ENCODE measurements at places on chromosomes 3 and 15.

DNA sequence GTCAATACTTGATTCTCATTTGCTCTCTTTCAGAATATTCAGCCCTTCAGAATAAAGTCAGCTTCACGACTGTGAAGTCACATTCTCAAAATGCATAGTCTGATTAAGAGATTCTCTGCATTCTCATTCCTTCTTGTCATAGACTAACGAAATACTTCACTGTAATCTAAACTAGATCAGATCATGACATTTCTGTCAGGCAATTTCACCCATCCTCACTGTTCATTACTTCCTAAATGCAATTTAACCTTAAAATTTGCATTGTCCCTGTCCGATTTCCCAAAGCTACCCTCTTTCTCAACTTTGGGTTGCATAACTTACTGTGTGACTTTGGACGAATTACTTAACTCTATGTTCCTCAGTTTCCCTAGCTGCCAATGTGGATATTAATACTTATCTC lies 6.2 kb downstream of the RPL22L1 start:
- DNase-seq = no peak

- DNase-seq = no peak
These were observed 160.5 kb upstream of the ADAMTS9 start for GRCh38 chr3:64848127-64848800.

DNA sequence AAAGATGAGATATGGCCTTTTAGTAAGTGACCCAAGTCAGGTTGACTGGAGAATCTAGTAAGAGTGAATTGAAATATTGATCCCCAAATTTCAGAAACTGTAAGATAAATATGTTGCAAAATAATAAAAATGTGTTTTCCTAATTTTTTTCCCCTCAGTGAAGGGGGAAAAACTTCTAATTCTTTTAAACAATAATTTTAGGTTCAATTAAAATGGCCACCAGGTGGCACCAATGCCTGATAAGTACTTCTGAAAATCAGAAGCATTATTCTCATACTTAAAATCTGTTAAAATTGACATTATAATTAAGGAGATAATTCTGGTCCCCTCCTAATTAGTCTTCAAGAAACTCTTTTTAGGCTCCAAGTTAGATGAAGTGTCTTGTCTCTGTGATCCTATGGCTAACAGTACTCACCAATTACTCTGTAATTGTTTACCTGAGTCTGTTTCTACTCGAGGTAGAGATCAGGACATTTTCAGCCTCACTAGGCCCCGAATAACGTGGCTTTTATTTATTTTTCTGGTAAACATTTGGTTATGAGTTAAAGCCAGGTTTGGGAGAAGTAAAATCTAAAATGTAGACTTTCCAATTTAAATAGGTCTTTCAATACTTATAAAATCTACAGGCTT lies 52.6 kb downstream of the NMD3 start:
- DNase-seq = peak; percentile 19

- no peak for DNase-seq
These were observed 63.7 kb downstream of the DNAJB8 start for GRCh38 chr3:128402998-128403397.

DNA sequence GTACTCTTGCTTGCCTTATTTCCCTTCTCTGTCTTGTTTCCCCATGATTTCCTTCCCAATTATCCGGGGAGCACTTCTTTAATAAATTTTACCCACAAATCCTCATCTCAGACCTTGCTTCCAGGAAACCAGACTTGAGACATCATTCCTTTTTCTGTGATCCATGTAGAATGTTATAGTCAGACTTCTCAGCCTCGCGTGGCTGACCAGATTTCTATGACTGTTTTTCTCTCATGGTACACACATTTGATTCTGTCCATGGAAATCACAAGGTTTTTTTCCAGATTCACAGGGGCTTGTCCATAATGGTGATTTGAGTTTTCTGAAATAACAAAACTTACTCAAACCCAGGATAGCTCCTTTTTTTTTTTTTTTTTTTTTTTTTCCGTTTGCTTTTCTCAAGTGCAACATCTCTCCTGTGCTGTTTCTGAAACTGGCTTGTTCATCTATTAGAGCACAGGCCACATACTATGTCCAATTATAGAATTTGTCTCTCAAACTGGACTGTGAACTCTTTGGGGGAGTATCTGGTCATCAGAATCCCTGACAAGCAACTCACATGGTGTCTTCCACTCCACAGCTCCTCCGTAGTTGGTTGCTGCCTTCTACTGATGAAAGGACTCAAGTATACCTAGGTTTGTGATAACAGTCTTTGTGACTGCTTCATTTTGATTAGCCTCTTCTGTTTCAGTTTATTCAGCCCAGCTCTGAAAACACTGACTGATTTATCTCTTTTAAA lies 50.8 kb downstream of the RBMS3 start:
- no peak for DNase-seq

DNA sequence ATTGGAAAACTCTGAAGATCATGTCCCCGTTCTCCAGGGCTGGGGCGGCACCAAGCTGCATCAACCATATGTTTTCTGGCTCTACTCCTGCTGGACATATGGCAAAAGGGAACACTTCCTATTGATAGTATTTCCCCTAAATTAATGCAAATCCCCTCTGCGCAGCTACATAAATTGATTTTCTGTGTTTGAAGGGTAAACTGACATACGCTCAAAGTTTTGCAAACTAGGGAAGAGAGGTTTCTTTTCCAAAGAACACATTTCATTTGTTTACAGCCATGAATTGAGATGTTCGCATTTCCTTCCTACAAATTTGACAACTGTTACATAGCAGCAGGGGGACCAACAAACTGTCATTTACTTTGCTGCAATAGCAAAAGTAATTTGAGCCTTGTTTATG lies 35.9 kb downstream of the CTXND1 start:
- DNase-seq = no peak

GRCh38 chr3:52128118-52128683 lies 26.0 kb downstream of the POC1A start:
- DNase-seq = no peak

- DNase-seq = no peak
These were observed 123.5 kb upstream of the CRBN start for GRCh38 chr3:3302964-3303363.

DNA sequence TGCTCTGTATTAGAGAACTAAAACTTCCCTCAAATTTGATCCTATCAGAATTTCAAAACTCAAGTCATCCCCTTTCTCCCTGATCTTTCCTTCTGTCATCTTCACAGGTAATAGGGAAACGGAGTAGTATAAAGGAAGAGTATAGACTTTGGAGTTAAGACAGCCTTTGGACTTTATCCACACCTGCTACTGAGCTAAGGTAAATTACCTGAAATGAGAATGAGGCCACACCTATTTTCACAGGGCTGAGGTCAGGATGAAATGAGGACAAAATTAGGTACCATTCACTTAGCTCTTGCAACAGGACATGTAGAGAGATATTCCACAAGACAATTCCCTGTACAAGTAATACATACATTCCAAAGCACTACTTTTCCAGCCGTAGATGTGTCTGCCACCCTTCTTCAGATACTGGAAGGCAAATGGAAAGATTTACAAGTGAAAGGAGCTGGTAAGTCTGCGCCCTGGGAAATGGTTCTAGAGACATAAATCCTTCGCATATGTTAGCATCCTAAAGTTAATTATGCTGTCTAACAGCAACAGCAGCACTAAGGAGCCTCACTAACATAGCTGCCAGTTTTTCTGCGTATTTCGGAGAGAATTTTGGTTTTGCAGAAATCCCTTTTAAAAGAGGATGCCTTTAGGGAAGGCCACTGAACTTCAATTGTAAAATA lies 461.8 kb downstream of the SHQ1 start:
- DNase-seq = no peak

GRCh38 chr3:131231710-131232389 lies 149.7 kb upstream of the NUDT16 start:
- DNase-seq = no peak

- DNase-seq = no peak
These were observed 150.2 kb upstream of the PTPRG start for GRCh38 chr3:61411009-61411662.

GRCh38 chr3:119018690-119019463 lies 15.8 kb downstream of the IGSF11 start:
- no peak for DNase-seq

DNA sequence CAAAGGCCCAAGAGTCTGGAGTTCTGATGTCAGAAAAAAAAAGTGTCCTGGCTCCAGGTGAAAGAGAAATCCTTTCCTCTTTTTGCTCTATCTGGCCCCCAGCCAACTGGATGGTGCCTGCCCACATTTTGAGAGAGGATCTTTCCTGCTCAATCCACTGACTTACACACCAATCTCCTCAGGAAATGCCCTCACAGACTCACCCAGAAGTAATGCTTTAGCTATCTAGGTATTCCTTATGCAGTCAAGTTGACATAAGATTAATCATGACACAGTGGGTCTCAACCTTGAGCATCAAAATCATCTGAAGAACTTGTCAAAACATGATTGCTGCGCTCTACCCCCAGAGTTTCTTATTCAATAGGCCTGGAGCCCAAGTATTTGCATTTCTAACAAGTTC lies 31.2 kb downstream of the STRIT1 start:
- no peak for DNase-seq

DNA sequence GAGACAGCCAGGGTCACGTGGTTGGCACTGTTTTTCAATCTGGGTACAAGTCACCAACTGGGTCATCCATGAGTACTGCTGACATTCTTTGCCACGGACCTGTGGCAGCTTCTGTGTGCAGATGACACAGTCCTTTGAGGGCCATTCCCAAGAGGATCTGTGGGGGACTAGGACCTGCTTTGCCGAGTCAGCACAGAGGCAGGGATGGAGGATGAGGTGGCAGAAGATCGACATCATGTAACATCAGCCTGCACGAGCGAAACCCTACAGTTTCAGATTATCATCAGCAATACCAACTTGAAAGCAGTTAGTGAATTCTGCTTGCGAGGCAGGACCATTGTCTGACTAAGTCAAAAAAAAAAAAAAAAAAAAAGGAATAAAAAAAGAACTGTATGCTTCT lies 227.7 kb downstream of the FOXP1 start:
- no peak for DNase-seq

DNA sequence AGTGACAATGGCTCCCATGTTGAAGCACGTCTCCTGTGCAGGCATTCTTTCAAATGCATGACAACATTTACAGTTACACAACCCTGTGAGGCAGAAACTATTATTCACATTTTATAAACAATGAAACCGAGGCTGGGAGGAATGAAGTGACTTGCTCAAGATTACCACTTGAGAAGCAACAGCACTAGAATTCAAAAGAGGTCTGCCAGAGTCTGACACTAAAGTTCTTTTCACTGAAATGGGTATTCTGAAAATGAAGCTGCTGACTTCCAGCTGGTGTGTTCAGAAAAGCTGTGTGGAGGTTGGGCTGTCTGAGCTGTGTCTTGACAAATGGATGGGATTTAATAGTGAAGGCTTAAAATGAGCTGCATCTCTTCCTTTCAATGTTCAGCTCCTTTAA lies 104.4 kb downstream of the THSD4 start:
- DNase-seq = no peak

- DNase-seq = peak; percentile 53
These were observed 42.2 kb upstream of the PLCL2 start for GRCh38 chr3:16842272-16843270.

- DNase-seq = no peak
These were observed 231.6 kb upstream of the ZNF717 start for GRCh38 chr3:76016769-76017439.

- no peak for DNase-seq
These were observed 185.5 kb upstream of the KCNMB2 start for GRCh38 chr3:178350763-178351162.

GRCh38 chr15:58327958-58328357 lies 103.8 kb upstream of the LIPC start:
- no peak for DNase-seq

All from activated T-cell treated with anti-CD3 and anti-CD28 coated beads for 4 hours (primary cell).